ENCODE measurements at places on chromosomes 2 and 18. TPM values are rescaled to one million over a fixed set of nuclear protein-coding genes. Genes with fewer than 3 reads are reported as not detected.

TLX2 gene
- 0.07 TPM for total RNA-seq

DNA sequence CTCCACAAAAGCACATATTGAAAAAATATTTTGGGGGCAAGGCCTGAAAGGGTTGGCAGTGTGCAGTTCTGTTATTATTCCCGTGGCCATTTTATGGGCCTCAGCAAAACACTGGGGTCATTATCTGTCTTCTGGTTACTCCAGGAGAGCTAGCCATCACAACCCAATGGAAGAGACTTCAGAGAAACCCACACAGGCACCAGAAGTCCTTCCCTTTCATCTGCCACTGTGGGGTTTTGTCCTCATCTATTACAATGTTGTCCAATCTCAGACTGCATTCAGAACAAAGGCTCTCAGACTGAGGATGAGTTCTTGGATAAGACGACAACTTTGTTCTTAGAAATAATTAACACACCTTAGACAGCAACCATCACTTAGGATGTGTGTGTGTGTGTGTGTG lies 98.4 kb downstream of the PIEZO2 start:
- DNase-seq: no peak

DNA sequence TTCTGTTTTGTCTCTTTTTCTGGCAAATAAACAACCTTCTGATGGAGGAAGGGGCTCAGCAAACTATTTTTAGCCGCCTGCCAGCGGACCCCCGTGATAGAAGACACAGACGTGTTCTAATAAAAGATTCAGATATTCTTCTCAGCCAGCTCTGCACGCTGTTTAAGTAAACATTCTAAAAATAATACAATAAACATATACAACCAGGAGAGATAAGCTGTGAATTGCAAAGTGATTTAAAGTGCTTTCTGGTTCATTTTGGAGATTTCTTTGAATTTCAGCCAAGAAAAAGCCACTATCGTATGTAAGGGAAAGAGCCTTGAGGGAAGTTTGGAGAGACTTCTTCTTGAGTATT lies 201.3 kb downstream of the EPHA4 start:
- no peak for DNase-seq

GRCh38 chr18:2662990-2663389 lies 7.5 kb downstream of the SMCHD1 start:
- no peak for DNase-seq

DNA sequence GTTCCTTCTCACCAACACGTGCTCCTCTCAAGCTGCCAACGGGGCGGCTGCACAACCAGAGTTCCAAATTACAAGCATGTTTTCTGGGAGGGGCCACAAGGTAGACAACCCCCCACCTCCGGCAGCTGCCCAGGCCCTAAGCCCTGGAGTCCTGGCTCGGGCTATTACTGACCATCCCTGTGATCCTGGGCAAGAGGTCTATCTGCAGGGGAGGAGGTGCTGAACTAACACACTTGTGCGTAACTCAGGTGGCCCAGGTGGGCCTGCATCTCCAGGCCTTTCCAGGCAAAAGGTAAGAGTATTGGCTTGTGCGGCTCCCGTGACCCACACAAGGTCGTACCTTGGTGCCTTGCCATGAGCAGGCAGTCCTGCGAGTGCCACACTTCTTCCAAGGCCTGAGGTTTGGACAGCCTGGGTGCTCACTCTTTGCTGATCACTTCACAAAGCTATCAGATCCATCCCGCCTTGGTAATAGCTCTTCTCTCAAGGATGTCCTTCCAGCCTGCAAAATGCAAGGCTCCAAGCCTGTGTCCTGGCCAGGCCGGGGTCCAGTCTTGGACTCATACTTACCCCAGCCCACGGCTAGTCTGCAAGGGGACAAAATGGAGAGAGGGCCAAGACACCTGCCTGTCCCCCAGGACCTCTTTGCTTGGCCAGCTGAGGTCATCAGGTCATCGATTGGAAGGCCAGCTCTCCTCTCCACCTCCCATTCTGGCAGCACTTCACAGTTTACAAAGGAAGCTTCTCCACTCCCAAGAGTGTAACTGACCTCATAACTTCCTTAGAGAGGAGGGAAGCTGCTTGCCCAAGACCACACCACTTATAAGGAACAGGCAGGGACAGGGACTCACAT lies 33.9 kb downstream of the ADRA2B start:
- DNase-seq: no peak

DNA sequence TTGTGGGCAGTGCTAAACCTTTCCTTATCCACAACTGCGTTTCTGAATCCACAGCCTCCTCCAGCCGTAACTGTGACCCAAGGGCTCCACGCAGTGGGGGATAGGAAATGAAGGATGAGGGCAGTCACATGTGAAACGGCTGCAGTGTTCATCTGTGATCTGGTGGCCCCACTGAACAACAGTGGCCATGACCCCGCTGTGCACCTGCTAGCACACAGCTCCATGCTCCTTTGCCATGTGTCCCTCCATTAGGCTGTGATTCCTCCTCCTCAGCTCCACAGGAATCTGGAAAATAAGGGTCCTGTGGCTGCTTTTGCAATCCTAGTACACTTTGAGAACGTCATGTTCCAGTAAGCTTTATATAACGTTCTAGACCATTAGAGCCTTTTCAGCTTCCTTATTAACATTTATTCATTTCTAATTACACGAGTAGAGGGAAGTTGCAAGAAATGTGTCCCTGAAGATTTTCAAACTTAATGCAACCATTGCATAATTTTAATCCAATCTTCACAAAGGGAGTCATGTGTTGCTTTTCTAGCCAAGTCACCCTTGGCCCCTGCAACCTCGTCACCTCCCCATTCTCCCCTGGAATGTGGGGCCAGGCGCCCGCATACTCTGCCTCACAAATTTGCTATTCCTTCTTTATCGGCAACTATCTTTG lies 7.1 kb upstream of the NAPG start:
- DNase-seq: no peak

DNA sequence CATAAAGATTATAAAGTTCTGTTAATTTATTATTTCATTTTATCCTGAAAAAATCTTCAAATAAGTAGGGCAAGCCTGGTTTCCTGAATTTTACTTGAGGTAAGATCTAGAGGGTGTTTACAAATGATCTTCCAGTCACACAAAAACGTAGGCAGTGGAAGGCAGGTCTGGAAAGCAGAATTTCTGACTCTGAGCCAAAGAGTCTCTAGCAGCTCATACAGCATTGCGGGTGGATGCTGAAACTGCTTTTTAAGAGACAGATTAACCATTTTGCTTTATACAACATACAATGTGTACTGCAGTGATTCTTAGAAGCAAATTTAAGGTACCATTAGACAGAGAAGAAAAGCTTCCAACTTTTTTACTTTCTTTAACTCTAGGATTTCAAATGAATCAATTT lies 117.0 kb downstream of the FTCDNL1 start:
- no peak for DNase-seq

GRCh38 chr2:239826786-239827522 lies 198.2 kb downstream of the NDUFA10 start:
- no peak for DNase-seq

DNA sequence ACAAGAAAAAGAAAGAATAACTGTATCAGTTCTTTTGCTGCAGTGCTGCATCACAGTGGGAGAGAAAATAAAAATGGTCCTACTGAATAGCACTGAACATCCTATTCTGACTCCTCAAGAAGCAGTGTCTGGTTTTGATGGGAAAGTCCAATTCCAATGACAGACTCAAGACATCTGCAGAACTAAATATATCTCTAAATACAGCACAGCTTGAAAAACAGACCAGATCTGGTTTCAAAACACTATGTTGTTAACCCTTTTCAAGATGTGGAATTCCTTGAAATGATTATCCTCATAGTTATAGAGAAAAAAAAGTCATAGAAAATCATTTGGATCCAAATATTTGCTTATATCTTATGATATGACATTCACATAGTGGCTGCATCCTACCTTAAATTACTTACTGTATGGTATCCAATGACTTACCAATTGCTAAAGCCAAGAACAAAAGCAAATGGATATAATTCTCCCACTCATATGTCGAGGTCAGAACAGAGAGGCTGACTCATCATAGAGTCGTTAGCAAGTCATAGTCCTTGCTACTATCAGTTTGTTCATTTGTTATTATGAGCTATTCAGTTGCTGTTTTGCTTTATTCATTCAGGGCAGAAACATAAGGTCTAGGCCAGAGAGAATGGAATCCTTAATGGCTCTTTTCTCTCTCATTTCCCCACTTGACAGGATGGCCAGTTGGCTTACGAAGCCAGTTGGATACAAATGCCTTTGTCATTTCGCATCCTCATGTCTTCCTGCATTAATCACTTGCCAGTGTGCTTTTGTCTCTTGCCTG lies 62.5 kb upstream of the ACVR2A start:
- peak; percentile 38 for DNase-seq

DNA sequence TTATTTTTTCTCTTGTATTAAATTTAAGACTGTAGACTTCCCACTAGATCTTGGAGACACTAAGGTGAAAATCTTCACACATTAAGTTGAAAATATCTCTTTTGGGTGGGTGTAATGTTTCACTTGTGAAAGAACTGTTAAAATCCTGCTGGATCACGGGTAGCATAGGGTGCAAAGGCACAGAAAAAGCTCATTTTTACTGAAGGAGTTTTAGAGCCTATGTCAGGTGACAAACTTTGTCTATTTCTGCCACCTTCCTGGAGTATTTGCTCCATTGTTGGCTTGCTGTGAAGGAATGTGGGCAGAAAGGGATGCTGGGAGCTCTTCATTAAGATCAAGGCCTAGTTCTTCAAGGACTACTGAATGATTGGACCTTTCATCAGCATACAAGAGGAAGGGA lies 119.4 kb downstream of the FMNL2 start:
- no peak for DNase-seq
